CD4-positive, alpha-beta T cell (primary cell): ENCODE measurements at places on chromosomes 12 and 14. TPM values are rescaled to one million over a fixed set of nuclear protein-coding genes. Genes with fewer than 3 reads are reported as not detected.

Gene WDHD1
- 2.2 TPM for total RNA-seq

DNA sequence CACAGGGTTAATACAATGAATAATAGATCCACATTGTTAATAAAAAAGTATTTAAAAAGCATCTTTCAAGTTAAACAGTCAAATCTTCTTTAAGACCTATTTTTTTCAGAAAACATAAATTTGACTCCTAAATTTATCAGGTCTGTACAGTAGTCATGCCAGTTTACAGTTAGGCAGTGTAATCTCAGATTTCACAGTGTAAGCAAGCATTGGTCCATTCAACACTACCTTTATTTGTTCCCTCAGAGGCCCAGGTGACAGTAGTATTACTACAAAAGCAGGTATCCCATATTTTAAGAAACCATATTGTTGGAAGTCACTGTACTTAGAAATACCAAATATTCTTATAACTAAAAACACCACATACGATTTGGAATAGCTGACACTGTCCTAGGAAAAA lies 6.1 kb downstream of the ATP2B1 start:
- peaks cover 21% of the 10 kb centered on the region for H3K4me1 ChIP-seq
- no peaks in the 10 kb centered on the region for H3K27me3 ChIP-seq
- no peak overlapping the region for H3K4me3 ChIP-seq
- H3K36me3 ChIP-seq, result no peaks in the 10 kb centered on the region

GRCh38 chr12:69501154-69501895 lies 31.1 kb downstream of the FRS2 start:
- H3K4me1 ChIP-seq, result peaks cover 6% of the 10 kb centered on the region
- H3K27ac ChIP-seq, result no peak overlapping the region

DNA sequence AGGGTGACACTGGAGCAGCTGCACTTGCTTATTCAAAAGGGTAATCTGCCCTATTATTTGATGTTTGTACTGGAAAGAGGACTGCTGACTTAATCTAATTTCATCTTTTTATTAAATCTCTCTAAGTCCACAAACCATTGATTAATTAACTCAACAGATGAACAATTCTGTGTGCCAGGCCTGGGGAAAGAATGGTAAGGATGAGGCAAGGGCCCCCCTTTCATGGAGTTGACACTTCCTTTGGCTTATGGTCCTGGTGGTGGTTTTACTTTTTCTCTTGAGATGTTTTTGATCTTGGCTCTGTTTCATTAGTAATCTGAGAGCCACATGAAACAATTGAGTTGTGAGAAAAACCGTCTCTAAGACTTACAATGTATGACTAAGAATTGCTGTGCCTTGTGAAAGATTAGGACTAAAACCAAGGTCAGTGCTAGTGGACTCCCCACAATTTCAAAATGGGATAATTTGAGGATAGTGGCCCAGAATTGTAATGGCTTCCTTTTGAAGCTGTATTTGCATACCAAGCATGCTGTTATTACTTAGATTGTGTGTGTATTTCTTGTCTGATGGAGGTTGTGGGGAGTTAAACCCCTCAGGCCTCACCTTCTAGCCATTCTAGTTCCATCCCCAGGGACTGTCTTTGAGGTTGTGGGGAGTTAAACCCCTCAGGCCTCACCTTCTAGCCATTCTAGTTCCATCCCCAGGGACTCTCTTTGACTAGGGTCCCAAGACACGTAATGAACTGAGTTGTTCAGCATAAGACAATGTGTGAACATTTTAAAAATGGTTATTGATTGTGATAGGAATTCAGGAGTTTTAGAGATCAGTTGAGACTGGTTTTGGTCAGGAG lies 52.5 kb upstream of the EVL start:
- H3K4me3 ChIP-seq, result no peak overlapping the region
- no peak for DNase-seq
- no peak overlapping the region for H3K27ac ChIP-seq

Gene CDCA3
- total RNA-seq, result 0.80 TPM

- peaks cover 11% of the 10 kb centered on the region for H3K4me1 ChIP-seq
- DNase-seq, result no peak
- no peak overlapping the region for H3K4me3 ChIP-seq
- H3K27me3 ChIP-seq, result peaks cover 14% of the 10 kb centered on the region
Measured at GRCh38 chr14:99383472-99384449, 96.9 kb downstream of the SETD3 start.

DNA sequence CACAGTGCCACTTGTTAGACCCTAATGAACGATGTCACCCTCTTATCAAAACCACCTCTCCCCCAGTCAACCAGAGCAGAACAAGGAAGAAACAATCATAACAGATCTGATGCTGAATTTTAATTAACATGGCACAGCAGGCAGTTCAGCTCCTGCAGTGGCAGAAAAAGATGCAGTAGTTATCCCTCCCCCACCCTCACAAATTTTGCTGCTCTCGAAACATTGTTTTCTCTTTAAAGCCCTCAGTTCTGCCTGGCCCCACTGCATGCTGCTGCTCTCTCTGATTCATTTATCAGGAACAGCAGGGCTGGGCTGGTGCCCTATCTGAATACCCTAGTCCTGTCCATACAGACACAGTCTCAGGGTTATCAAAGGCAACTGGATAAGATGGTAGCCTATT lies 12.2 kb downstream of the CCDC175 start:
- H3K4me1 ChIP-seq, result no peaks in the 10 kb centered on the region
- H3K4me3 ChIP-seq, result no peak overlapping the region
- H3K27me3 ChIP-seq, result no peaks in the 10 kb centered on the region
- no peak for DNase-seq

DNA sequence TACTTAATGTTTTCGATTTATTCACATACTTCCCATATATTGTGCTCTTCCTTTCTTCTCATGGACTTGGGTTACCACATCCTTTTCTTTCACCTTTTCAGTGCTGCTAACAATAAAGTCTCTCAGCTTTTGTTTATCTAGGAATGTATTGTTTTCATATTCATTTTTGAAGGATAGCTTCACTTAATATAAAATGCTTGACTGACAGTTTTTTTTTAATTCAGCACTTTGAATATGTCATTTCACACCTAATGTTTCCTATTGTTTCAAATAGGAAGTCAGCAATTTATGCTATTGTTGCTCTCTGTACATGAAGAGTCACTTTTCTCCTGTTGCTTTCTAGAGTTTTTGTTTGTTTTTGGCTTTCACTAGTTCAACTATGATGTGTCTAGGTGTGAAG lies 738.3 kb upstream of the STXBP6 start:
- no peak overlapping the region for H3K4me3 ChIP-seq
- no peaks in the 10 kb centered on the region for H3K27me3 ChIP-seq
- no peaks in the 10 kb centered on the region for H3K36me3 ChIP-seq
- DNase-seq, result no peak
- H3K4me1 ChIP-seq, result no peaks in the 10 kb centered on the region

Gene NYNRIN
- total RNA-seq, result 0.08 TPM

DNA sequence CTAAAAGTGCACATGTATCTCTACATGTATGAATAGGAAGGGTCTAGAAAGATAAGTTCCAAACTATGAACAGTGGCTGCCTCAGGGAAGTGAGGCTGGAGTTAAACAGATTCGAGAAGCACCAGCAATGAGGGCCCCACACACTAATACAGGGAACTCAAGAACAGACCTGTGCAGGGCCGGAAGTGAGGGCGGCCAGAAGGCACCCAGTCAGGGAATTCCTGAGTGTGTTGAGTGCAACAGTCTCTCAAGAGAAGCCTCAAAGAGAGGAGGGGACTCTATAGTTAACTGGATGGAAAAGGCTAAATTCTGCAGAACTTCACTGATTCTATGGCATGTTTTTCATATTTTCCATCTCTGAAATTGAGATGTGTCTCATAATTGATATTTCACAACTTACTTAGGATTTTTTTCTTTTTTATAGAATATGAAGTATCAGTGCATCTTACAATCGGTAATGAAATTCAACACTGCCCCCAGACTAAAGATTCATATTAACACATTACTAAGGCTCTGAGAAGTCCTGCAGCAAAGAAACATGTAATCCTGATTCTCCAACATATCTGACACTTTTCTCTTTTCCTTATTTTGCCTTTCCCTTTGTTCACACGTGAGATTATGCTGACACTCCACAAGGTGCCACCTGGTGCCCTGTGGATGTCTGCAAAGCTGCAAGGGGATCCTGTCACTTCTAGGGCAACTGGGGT lies 61.3 kb downstream of the CHGA start:
- H3K4me1 ChIP-seq, result no peaks in the 10 kb centered on the region
- no peak for DNase-seq
- no peak overlapping the region for H3K27ac ChIP-seq
- H3K27me3 ChIP-seq, result no peaks in the 10 kb centered on the region
- H3K36me3 ChIP-seq, result peaks cover 12% of the 10 kb centered on the region

DNA sequence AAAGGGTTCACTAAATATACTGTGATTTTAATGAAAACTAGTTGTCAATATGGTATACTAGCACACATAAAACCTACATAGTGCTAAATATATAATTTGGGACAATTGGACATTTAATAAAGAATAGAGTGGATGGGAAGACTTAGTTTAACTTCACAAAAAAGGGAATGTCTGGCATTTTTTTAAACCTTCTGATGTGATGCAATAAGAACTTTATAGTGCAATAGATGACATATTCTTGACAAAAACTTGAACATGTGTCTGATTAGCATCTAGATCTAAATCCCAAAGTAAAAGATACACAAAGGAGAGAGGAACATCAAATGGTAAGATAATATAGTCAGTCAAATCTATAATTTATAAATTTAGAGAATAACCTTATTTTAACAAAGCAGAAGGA lies 488.3 kb upstream of the SYT1 start:
- H3K4me3 ChIP-seq, result no peak overlapping the region
- no peak for DNase-seq
- no peaks in the 10 kb centered on the region for H3K4me1 ChIP-seq
- no peaks in the 10 kb centered on the region for H3K36me3 ChIP-seq

DNA sequence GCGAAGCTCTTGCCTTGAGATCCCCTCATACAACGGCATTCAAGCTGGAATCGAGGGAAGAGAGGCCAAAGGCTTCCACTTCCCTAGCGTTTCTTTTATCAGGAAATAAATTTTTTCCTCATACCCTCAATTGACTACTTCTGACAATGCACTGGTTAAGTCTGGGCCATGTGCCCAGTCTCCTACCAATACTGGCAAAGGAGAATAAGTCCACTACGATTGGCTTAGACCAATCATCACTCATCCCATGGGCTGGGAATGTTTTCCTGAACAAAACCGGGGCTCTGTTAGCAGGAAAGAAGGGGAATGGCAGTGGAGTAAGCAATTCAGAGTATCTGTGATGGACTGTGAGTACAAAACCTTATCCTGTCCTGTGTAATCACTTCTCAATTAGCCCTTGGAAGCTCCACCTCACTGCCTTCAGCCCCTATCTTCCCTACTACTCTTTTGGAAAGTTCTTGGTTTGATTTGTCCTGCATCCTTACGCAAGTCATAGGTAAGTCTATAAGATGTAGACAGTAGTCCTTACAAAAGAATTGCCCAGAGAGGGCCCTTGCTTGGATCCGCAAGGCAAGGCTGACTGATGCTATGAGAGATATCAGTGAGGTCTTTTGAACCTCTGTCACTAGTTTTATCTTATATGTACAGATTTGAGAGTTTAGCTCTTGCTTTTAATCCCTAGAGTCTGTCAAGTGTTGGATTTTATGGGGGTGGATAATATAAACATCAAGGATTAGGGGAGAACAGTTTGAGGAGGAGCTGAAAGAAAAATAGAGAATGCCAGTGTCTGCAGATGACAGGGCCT lies 36.3 kb upstream of the CDK17 start:
- no peak for DNase-seq
- H3K27me3 ChIP-seq, result no peaks in the 10 kb centered on the region
- H3K27ac ChIP-seq, result no peak overlapping the region
- no peaks in the 10 kb centered on the region for H3K36me3 ChIP-seq

Gene RNASE1
- total RNA-seq, result not detected

- peak overlapping the region; percentile 84 for H3K27ac ChIP-seq
- peaks cover 2% of the 10 kb centered on the region for H3K36me3 ChIP-seq
- H3K4me3 ChIP-seq, result peak overlapping the region; percentile 89
- peaks cover 81% of the 10 kb centered on the region for H3K4me1 ChIP-seq
- no peak for DNase-seq
Measured at GRCh38 chr12:47819138-47819895, 386 bp downstream of the HDAC7 start.

Gene KCNMB4
- total RNA-seq, result 0.71 TPM
